ENCODE measurements at places on chromosomes 7 and 10. TPM values are rescaled to one million over a fixed set of nuclear protein-coding genes. Genes with fewer than 3 reads are reported as not detected.

The AKR1D1 gene
- not detected for total RNA-seq

The GTF2I gene
- 167 TPM for total RNA-seq

The PRKCQ gene
- 15.2 TPM for total RNA-seq

DNA sequence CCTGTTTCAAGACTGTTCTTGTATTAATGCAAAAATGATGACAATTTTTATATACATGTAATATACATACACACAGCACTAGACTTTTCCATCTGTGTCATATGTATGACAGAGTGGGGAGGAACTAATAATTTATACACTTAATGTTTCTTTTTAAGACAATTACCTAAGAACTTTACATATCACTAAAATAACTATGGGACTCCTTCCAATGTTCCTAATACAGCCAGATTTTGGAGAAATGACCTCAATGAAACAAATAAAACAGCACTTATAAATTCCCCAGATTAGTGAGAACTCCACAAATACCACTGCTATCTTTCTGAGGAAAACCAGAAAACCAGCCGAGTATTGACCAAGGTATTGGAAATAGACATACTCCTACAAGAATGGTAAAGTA is 199.4 kb downstream of the ELMO1 start:
- DNase-seq, result no peak

GRCh38 chr10:49834201-49834600 is 72.1 kb upstream of the OGDHL start:
- DNase-seq, result no peak

DNA sequence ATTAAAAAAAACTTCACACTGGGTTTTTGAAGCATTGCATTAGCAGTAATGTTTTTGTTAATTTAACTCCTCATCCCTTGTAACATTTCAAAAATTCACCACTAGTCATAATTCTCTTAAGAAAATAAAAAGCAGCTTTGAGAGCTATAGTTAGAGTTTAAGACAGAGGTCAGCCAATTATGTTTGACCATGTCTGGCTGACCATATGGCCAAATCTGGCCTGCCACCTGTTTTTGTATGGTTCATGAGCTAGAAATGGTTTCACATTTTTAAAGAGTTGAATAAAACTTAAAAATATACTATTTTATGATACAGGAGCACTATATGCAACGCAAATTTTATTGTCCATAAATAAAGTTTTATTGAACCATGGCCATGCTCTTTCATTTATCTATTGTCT is 73.0 kb upstream of the LRRTM3 start:
- no peak for DNase-seq

DNA sequence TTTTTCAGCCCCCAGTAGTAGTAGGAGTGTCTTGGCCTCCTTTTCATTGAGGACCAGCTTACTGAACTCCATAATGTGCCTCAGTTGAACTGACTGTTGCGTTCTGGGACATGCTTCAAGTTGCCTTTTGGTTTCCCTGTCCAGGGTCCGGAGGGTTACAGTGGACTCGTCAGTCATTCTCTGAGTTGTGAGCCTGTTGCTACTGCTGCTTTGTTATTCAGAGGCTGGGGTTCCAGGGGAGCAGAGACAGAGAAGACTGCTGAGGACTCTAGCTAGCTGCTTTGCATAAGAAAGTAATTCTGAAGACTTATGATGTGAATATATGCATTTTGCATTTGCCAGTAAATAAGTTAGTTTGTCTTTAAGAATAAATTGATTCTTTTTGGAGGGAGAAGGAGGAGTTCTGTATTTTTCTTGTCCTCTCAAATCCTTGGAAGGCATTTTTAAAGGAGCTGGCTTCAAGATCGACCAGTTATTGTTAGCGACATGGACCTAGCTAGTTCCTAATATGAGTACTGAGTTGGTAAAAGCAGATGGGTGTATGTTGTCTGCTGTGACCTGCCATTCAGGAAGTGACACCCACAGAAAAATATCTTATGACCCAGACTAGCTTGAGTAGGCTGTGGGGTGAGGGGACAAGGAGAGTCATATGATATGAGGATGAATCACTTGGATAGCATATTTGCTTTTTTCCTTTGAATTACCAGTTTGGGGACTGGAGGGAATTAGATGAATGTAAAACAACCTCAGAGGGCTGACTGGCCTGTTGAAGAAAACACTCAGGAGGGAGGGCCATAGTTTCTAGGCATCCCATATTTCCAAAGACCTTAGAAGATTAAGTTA is 8.3 kb downstream of the PI4K2A start:
- DNase-seq, result no peak
